ENCODE measurements at places on chromosomes 2 and 18.

DNA sequence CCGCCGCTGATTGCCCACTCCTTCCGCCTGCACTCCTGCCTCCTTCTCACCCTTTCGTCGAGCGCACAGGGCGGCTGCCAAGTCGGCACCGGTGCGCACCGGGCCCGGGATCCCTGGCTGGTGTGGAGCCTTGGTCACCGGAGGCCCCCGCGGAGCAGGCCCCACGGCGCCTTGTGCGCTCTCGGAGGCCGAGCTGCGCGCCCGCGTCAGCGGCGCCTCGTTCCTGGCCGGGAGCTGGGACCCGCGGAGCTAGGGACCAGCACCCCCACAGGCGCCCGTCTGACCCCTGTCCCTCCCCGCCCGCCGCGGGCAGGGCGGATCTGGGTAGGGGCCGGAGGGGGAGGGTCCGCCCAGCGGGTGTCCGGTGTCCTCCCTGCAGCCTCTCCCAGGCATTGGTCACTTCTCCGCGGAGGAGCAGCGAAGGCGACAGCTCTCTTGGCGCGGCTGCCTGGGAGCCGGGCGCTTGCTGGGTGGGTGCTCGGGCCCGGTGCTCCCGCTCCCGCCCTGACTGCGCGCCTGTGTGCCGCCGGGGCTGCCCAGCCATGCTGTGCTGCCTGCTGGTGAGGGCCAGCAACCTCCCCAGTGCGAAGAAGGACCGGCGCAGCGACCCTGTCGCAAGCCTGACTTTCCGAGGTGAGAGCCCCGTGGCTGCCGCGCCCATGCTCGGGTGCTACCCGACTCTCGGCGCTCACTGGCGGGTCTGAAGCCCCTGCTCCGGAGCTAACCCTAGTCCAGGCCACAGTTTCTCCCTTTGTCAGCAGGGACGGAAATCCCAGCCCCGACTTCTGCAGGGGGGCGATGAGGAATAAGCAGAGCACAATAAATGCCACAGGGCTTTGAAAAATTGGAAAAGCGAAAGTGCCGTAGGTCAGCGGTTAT lies 13.2 kb downstream of the DYSF start:
- DNase-seq: no peak

- no peak for DNase-seq
Measured at GRCh38 chr2:134401789-134402188, 147.9 kb downstream of the MGAT5 start.

DNA sequence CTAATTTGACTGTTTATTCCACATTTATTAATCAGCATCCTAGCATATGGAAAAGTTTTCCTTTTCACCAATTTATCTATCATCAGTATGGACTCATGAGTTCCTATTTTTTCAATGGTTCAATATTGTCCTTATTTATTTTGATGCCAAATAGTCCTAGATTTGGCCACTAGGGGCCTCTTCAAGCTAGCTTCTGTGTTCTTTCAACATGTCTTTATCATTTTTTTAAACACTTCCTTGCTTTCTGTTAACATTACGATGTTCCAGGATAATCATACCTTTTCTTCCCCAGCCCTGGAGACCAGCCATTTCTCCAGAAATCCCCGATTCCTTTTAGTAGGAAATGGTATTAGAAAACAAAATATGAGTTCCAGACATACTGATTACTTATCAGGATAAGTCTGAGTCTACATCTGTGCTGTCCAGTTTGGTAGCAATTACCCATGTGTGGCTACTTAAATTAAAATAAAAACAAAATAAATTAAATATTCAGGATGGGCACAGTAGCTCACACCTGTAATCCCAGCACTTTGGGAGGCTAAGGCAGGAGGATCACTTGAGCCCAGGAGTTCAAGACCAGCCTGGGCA lies 70.6 kb downstream of the RPE start:
- DNase-seq: no peak

DNA sequence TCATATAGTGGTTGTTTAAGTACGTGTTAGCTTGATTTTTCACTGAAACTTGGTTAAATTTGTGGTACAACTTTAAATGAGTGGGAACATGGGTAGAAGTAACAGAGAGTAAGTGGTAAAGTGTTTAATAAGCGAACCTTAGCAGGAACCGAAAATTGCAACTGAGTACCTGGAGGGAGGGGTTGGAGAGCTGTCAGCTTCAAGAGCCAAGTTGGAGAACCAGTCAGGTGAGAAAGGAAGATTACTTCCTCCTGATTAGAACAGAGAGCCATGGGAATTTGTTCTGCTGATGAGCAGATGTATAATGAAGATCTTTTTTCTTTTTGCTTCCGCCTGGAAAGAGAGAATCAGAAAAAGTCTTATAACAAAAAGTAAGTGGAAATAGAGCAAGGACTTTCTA lies 158.4 kb upstream of the CDH7 start:
- no peak for DNase-seq

- DNase-seq: no peak
Measured at GRCh38 chr2:186907897-186908296, 58.9 kb upstream of the ZSWIM2 start.

DNA sequence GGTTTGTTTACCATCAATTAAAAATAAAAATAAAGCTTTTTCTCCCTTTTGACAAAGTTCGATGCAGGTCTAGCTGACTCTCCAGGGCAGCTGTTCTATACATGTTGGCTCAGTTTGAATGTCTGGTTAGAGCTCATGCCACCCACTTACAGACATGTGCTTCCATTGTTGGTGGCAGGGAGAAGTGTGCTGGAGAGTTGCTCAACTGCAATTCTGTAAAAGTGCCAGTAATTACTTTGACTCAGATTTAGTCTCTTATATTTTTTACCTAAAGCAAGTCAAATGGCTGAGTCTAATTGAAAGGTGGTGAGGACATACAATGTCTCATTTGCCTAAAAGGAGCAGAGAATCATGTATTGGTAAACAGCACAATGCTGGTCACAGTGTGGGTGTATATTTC lies 609.1 kb upstream of the SYT4 start:
- no peak for DNase-seq

DNA sequence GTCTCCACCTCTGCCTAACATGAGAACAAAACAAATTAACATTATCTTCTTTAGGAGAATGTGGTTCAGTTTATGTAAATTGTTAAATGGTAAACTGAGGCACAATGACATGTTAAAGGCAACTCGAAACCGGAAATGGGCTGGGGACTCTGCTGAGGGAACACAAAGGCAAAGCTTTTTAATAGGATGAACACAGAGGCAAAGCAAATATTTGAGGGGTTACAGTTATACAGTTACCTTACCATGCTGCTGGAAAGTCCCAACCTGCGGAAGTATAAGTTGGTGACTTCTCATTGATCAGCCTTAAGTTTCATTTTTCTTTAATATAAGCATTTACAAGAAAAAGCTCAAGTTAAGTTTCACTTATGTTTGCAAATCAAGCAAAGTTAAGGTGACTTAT lies 195.0 kb downstream of the DLGAP1 start:
- no peak for DNase-seq
